ENCODE measurements at places on chromosomes 12 and 14.

- no peak for DNase-seq
Measured at GRCh38 chr12:11870041-11870451, 200.7 kb upstream of the BCL2L14 start.

DNA sequence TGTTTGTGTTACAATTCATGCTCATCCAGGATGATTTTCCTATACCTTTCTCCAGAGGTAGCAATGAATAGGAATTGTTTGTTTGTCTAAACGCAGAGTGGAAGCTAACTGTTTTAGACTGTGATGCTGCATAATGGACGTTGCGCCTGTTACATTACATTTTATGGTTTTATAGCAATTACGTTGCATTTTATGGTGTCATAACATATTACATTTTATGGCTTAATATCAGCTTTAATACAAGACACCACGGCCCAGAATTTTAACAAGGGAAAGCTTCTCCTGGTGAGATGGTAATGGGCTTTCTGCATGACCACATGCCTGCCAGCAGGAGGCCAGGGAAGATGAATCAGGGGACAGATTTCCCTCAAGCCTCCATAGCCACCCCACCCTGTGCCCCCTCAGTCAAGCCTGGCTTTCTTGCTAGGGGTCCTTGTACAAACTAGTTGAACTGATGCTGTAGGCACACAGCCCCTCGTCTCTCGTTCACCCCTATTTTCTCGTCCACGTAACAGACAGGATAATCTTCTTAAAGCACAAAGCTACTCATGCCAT is 56.5 kb downstream of the HSPB8 start:
- no peak for DNase-seq

DNA sequence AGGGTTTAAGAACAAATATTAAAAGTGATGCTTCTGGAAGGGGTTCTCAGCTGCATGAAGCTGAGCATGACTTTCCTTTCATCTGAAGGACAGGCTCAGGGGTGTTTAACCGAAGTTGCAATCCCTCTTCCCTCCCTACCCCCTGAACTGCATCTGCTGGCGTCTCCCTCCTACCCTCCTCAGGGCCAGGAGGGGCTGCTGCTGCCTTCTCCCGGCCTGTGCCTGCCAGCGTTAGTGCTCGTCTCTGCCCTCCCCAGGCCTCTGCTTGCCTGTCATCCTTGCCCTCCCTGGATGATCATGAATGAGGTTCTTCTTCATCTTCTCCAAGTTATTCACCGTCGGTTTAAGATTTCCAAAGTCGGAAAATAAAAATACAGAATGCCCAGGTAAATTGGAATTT is 12.2 kb downstream of the SMOC1 start:
- DNase-seq, result no peak

GRCh38 chr14:95527387-95528002 is 7.4 kb upstream of the GLRX5 start:
- peak; percentile 44 for DNase-seq

GRCh38 chr14:54715239-54715638 is 148.3 kb downstream of the SAMD4A start:
- no peak for DNase-seq

DNA sequence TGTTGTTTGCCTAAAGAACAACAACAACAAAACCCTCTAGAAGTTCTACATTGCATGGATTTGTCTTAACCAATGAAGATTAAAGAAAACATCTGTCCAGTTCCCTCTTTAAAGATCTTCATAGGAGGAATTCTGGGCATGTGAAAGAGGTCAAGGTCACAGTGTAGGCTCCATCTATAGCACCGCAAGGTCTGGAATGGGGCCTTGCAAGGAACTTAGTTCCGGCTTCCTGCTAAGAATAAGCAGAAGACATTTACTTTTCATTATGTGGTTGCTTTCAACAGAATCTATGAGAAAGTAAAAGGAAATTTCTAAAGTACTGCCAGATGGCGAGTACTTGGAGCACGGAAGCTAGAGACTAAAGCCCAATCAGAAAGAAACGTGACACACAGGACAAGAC is 57.2 kb upstream of the GNPNAT1 start:
- no peak for DNase-seq

DNA sequence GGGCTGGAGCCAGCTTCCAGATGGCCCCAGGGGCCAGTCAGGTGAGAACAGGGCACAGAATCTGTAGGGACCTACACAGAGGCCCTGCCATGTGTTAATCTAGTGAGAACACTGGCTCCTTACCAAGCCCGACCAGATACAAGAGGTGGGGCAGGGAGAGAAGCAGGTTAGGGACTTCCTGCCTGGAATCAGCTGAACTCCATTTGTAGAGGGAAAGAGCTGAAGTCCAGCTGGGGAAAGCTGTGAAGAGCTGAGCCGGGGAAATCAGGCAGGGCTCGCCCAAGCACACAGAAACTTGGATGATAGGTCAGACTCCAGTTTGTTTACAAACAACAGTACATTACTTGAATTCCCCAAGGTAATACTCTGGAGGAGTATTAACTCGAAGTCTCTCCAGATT is 46.7 kb downstream of the PTGER2 start:
- DNase-seq, result no peak

- no peak for DNase-seq
Measured at GRCh38 chr12:4979737-4980136, 63.9 kb upstream of the KCNA5 start.

- DNase-seq, result no peak
Measured at GRCh38 chr14:106187216-106187615, 660.8 kb downstream of the TMEM121 start.

DNA sequence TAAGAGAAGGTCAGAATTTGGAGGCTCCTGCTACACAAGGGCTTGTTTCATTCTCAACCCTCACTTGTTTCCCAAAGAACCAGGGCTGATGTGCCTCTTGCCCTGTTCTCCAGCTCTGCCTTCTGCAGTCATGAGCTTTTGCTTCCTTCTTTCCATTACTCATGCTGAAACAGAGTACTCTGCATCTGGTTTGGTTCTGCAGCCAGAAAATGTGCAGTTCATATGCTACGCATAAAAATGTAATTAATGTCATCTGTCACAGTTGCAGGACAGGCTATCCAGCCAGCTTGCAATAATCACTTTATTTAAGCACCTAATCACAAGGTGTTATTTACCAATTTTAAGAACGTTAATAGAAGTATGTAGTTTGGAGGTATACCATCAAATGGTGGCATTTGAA is 150.2 kb downstream of the SRGAP1 start:
- DNase-seq, result no peak

DNA sequence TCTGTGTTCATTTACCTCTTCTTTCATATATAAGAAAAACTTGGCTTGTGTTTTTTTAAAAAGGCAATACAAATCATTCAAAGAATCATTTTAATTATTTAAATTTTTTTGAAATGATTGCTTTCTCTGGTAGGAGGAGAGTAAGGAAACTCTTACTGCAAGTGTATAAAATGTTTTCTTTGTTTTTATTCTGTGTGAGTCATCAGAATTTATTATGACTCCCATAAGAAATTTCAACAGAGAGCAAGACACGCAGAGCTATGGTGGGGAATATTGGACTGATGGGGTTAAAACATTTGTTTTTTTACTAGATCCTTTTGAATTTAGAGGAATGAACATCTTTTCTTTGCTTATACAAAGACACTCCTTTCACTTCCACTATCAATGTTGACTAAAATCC is 119.1 kb upstream of the ATXN7L3B start:
- DNase-seq, result no peak

- DNase-seq, result no peak
Measured at GRCh38 chr14:64952598-64953309, 10.2 kb upstream of the GPX2 start.

- no peak for DNase-seq
Measured at GRCh38 chr12:116152268-116152667, 125.2 kb downstream of the MED13L start.

- DNase-seq, result no peak
Measured at GRCh38 chr12:16189849-16190248, 87.6 kb downstream of the SLC15A5 start.

DNA sequence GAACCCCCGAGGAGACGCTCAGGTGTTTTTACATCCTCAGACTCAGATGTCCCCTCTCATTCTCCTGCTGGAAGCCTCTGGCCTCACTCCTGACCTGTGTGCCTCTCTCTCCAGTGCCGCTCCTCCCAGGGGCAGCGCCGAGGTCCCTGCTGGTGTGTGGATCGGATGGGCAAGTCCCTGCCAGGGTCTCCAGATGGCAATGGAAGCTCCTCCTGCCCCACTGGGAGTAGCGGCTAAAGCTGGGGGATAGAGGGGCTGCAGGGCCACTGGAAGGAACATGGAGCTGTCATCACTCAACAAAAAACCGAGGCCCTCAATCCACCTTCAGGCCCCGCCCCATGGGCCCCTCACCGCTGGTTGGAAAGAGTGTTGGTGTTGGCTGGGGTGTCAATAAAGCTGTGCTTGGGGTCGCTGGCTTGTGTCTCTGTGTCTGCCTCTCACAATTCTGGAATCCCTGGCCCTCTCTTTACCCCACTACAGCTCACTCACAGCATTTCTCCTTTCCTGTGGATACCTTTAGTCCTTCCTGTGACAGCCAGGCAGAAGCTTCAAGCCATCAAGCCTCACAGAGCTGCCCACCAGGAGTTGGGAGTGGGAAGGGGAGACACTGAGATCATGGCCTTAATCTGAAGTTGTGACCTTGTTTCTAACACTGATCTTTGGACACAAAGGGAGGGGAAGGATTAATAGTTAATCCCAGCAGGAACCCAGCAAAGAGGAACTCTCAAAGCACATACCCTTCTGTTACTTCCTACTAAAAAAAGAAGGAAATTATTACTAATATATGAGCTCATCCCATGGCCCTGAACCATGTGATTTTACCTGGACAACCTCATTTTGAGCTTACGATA is 1.1 kb upstream of the SOAT2 start:
- no peak for DNase-seq

DNA sequence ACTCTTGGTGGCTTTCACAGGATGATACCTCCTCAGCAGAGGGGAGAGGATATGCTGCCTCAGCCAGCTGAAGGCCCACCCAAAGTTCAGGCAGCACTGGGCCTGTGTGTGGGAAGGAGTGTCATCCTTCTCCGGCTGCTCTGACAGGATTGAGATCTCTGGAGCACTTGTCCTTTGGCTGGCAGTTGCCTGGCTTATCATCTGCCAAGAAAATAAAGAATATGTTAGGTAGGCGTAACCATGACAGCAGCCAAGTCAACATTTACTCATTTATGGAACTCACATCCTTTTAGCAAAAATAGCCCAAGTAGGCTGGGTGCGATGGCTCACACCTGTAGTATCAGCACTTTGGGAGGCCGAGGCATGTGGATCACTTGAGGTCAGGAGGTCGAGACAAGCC is 68.5 kb downstream of the PPFIBP1 start:
- no peak for DNase-seq

GRCh38 chr12:65642061-65642661 is 182.1 kb upstream of the HMGA2 start:
- DNase-seq, result no peak

- DNase-seq, result no peak
Measured at GRCh38 chr14:79437951-79438350, 773.4 kb downstream of the DIO2 start.

- DNase-seq, result no peak
Measured at GRCh38 chr12:49583366-49584094, 15.6 kb upstream of the MCRS1 start.

DNA sequence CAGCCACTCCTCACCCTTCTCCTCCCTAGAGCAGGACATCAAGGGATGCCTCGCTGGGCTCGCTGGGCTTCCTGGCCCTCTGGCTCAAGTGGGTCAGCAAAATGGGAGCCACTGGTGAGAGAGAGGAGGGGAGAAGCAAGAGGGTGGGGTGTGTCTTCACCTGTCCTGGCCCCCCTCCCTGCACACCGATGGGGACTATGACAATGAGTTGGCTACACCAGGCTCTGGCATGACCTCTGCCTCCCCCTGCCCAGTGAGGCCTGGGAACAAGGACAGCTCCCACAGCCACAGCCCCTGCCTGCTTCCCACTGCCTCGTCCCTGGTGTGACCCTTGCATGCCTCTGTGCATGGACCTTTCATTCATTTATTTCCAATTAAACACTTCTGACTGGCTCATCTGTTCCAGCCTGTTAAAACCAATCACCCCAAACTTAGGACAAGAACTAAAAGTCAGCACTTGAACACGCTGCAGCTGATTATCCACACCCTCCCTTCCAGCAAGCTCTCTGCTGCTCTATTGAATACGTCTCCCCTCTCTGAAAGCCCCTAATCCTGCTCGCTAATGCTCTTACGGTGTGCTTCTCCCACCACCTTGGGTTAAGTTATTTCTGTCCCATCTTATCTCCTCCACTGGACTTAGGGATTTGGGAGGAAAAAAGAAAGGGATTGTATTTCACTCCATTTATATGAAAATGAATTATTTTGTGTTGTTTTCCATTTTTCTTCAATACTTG is 5.8 kb upstream of the PPP2R5C start:
- no peak for DNase-seq

DNA sequence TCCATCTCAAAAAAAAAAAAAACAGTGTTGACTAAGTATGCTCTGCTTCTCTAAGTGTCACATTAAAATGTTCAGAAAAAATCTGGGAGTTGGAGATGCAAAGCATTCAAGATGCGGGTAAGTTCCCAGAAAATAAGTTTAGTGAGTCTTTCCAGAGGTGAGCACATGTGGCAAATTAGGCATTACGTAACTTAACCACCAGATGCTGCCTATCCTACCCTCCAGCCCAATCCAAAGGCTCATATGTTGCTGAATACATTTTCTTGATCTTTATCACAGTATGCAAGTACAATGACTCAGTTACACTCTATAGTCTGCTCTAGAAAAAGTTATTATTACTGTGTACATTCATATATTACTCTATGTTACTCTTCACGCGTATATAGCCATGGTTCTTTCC is 3.6 kb downstream of the SLC2A14 start:
- no peak for DNase-seq

DNA sequence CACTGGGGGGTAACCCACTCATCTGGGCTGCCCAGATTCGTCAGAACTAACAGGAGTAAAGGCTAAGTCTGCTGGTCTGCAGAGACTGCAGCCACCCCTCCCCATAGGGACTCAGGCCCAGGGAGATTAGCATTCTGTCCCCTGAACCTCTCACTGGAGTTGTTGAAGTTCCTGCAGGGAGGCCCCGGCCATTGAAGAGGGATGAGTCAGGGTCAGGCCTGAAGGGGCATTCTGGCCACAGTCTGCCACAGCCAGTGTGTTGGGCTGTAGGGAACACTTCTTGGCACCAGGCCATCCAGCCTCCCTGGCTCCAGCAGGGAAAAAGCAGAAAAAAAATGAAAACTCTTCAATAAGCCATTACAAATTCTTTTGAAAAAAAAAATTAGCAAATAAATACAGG is 35.3 kb downstream of the KLRK1 start:
- no peak for DNase-seq

Measured in stimulated activated CD4-positive, alpha-beta T cell treated with anti-CD3 and anti-CD28 coated beads, Interleukin-1b, Interleukin-23, amount 100 ng/mL, for 48 hours (primary cell).